ENCODE measurements at places on chromosomes 5 and 9. TPM values are rescaled to one million over a fixed set of nuclear protein-coding genes. Genes with fewer than 3 reads are reported as not detected.

DNA sequence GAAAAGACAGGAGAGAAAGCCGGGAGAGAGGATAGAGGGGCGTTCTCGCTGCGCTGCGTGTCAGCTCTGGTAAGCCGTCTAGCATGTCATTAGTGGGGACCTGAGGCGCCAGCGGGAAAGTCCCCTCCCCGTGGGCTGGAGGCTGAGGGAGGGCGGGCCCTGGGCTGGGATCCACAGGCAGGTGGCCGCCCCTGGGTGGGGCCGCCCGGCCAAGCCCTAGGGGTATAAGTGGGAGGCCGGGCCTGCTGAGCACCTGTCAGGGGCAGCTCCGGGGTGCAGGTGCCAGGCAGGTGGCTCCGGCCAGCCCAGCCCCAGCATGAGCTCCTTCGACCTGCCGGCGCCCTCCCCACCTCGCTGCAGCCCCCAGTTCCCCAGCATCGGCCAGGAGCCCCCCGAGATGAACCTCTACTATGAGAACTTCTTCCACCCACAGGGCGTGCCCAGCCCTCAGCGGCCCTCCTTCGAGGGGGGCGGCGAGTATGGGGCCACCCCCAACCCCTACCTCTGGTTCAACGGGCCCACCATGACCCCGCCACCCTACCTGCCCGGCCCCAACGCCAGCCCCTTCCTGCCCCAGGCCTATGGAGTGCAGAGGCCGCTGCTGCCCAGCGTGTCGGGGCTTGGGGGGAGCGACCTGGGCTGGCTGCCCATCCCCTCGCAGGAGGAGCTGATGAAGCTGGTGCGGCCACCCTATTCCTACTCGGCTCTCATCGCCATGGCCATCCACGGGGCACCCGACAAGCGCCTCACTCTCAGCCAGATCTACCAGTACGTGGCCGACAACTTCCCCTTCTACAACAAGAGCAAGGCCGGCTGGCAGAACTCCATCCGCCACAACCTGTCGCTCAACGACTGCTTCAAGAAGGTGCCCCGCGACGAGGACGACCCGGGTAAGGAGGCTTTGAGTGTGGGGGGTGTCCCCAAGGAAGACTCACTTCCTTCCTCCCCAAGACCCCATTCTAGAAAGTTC lies at the start of gene FOXI1:
Gene FOXI1 (plus strand): TSS at position 256 of the 970 bp plus-strand sequence. CDS start 61 bp downstream, at position 317.
- H3K4me1 ChIP-seq, result no peaks in the 10 kb centered on the region
- no peaks in the 10 kb centered on the region for H3K27me3 ChIP-seq
- no peak within 1 kb of the TSS for H3K4me3 ChIP-seq
- no peak for DNase-seq

GRCh38 chr9:81083067-81083466 lies 606.3 kb downstream of the TLE1 start:
- no peaks in the 10 kb centered on the region for H3K27me3 ChIP-seq
- peak; percentile 32 for DNase-seq
- no peak overlapping the region for H3K27ac ChIP-seq
- H3K4me3 ChIP-seq, result no peak overlapping the region

GRCh38 chr5:90866333-90866732 lies 307.7 kb downstream of the ADGRV1 start:
- no peak overlapping the region for H3K4me3 ChIP-seq
- no peaks in the 10 kb centered on the region for H3K27me3 ChIP-seq
- H3K27ac ChIP-seq, result no peak overlapping the region
- peak; percentile 51 for DNase-seq
- H3K36me3 ChIP-seq, result no peaks in the 10 kb centered on the region
- no peaks in the 10 kb centered on the region for H3K4me1 ChIP-seq

DNA sequence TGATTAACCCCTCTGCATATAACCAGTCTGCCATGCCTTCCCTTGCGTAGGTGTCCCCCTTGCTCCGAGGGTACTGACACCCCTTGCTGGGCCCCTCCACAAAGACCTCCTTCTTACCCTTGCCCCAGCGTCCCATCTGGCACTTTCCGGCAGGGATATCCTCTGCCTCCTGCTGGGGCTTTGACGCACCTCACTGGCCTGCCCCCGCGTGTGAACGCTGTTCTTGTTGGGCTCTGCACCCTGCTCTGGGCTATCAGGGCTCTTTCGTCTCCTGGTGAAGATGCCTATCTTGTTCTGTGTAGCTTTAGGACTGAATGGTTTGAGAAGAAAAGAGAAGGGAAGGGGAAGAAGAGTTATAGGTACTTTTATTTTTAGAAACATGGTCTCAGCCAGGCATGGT lies 53.0 kb downstream of the SUB1 start:
- no peaks in the 10 kb centered on the region for H3K36me3 ChIP-seq
- H3K27me3 ChIP-seq, result no peaks in the 10 kb centered on the region
- DNase-seq, result no peak
- no peak overlapping the region for H3K4me3 ChIP-seq

DNA sequence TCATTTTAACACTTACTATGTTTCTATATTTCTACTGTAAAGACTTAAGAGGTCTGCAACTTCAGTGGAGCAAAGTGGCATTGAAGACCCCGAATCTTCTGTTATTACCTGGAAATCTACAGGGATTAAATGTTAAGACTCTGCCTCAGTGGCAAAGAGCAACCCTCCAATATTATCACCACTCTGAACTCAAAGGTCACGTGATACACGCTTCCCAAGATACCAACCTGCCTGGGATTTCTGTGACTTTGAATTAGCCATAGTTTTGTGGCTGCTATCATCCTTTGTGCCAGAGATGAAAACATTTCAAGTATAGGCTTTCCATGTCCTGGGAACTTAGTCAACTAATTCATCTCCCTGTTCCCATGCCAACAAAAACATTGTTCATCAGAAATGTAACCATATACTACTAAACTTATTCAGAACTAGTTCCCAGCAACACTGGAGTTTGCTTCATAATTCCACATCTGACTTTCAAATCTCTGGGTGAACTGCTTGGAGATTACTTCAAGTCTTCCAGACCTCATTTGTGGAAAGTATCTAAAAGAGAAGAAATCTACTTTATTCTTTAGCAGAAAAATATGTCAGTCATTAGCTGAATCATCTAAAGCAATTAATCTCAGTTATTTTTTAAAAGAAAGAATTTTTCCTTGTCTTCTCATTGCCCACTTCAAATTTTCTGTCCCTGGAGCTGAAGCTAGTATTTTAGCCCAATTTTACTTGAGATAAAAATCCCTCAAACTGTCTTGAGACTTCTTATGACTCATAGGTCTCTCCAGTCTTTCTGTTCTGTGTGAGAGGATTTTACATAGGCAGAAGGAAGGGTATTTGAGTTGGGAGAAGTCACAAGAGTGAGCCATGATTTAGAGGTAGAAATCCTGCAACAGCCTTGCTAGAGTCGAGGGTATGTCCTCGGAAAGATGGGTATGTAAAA lies 83.0 kb downstream of the ZNF462 start:
- H3K36me3 ChIP-seq, result peaks cover 2% of the 10 kb centered on the region

DNA sequence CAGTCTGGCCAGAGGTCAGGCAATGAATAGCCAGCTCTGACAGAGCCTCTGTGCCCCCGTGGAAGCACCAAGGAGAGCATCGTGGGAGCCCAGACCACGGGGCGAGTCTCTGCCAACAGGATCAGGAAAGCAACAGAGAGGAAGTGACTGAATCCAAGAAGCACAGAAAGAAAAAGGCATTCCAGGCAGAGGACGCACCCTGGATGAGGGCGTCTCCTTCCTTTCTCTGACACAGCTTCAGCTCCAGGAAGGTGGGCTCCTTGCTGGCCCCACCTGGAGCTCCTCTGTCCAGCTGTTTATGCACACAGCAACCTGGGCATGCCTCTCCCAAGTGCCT lies 16.6 kb downstream of the HK3 start:
- peaks cover 4% of the 10 kb centered on the region for H3K4me1 ChIP-seq
- H3K4me3 ChIP-seq, result no peak overlapping the region
- DNase-seq, result no peak
- no peaks in the 10 kb centered on the region for H3K36me3 ChIP-seq
- H3K27ac ChIP-seq, result no peak overlapping the region

DNA sequence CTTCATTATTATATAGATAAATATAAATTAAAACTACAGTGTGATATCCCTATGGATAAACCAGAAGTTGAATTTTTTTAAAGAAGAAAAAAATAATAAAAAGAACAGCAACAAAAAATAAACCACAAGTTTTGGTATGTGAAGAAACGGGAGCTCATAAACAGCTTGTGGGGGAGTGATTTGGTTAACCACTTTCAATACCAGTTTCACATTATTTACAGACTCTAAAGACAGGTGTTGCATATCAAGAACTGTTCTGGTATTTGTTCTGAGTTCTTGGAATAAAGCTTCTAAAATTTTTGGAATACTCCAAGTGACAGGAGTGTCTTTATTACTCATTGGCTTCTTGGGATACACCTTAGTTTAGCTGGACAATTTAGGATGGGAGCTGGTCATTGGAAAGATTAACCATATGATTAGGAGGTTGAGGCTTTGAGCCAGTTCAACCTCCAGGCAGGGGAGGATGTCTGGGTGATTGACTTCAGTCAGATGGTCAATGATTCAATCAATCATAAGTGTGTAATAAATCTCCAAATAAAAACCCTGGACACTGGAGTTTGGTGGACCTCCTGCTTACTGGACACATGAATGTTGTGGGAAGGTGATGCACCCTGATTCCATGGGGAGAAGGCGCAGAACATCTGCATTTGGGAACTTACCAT lies 2223.1 kb upstream of the C9orf72 start:
- no peak for DNase-seq
- H3K4me3 ChIP-seq, result no peak overlapping the region
- no peaks in the 10 kb centered on the region for H3K4me1 ChIP-seq
- H3K27ac ChIP-seq, result no peak overlapping the region

DNA sequence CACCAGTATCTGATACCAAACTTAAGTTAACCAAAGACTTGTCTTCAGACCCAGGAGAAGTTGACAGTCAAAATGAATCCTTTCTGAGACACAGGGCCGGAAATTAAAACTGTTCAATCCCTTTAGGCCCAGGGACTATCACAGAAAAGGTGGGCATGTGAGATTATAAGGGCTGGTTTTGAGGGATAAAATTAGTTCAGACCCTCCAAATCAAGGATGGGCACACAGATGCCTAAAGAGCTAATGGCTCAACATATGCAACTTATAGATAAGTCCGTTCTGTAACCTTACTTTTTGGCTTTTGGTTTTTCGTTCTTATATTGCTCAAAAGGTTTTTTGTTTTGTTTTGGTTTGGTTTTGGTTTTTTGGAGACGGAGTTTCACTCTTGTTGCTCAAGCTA lies 129.6 kb upstream of the ABCA1 start:
- H3K27me3 ChIP-seq, result no peaks in the 10 kb centered on the region
- H3K27ac ChIP-seq, result no peak overlapping the region
- H3K36me3 ChIP-seq, result no peaks in the 10 kb centered on the region
- no peak overlapping the region for H3K4me3 ChIP-seq
- no peak for DNase-seq
- H3K4me1 ChIP-seq, result peaks cover 6% of the 10 kb centered on the region

GRCh38 chr5:3202570-3202969 lies 393.1 kb upstream of the IRX1 start:
- no peaks in the 10 kb centered on the region for H3K36me3 ChIP-seq
- peaks cover under 1% of the 10 kb centered on the region for H3K4me1 ChIP-seq
- no peak overlapping the region for H3K4me3 ChIP-seq
- no peak overlapping the region for H3K27ac ChIP-seq
- no peak for DNase-seq
- H3K27me3 ChIP-seq, result peaks cover 16% of the 10 kb centered on the region

GRCh38 chr5:32692036-32692746 lies 18.9 kb upstream of the NPR3 start:
- no peaks in the 10 kb centered on the region for H3K36me3 ChIP-seq
- peaks cover 4% of the 10 kb centered on the region for H3K4me1 ChIP-seq
- no peak for DNase-seq
- H3K27me3 ChIP-seq, result no peaks in the 10 kb centered on the region
- no peak overlapping the region for H3K27ac ChIP-seq

GRCh38 chr9:71937070-71937625 lies 25.7 kb downstream of the C9orf85 start:
- no peak overlapping the region for H3K4me3 ChIP-seq
- H3K27me3 ChIP-seq, result no peaks in the 10 kb centered on the region
- no peak overlapping the region for H3K27ac ChIP-seq
- H3K36me3 ChIP-seq, result no peaks in the 10 kb centered on the region
- DNase-seq, result no peak

DNA sequence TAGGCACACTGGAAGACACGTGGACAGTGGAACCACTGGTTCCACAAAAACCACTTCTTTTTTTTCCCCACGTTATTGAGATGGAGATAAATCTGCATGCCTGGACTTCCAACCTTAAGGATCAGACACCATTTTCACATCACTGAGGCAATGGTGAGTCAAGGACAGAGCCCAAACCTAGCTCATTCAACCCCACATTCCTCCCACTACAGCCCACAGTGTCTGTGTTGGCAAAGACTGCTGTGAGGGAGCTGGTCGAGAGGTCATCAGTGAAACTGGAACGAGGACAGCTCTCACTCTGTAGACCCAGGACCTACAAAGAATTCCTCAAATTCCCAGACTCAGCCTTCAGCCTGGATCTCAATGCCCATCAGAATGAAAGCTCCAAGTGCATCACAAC lies 74.8 kb downstream of the ABCA1 start:
- H3K27me3 ChIP-seq, result no peaks in the 10 kb centered on the region
- H3K4me1 ChIP-seq, result no peaks in the 10 kb centered on the region
- no peak for DNase-seq
- H3K36me3 ChIP-seq, result peaks cover 15% of the 10 kb centered on the region

DNA sequence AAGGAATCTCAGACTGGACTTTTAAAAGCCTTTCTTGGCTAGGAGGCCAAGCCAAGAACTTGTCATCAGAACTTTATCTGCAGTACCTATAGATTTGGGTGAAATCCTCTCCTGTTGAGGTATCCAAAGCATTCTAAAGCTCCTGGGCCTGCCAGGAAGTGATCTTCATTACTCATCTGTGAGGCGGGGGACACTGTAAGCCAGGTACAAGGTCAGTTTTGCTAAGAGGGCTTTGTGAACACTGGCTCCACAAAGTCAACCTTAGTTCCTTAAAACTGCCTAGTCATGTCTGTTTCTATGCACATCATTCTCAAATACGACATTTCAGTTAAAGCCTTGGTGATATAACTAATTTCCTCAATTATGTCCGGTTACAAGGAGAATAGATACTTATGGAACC lies 236.7 kb downstream of the PIK3R1 start:
- no peak overlapping the region for H3K4me3 ChIP-seq
- H3K36me3 ChIP-seq, result no peaks in the 10 kb centered on the region
- no peak for DNase-seq
- peaks cover 8% of the 10 kb centered on the region for H3K4me1 ChIP-seq
- no peaks in the 10 kb centered on the region for H3K27me3 ChIP-seq
- H3K27ac ChIP-seq, result no peak overlapping the region

The NTRK2 gene
- polyA plus RNA-seq, result 0.33 TPM

The LRRC70 gene
- polyA plus RNA-seq, result 4.1 TPM

The F2R gene
- polyA plus RNA-seq, result 13.5 TPM

The TAF11L9 gene
- not detected for polyA plus RNA-seq

The TRAF2 gene
- 13.2 TPM for polyA plus RNA-seq

The CTXN3 gene
- polyA plus RNA-seq, result not detected

The UNC13B gene
- 34.0 TPM for polyA plus RNA-seq

The C1QTNF2 gene
- polyA plus RNA-seq, result 1.1 TPM

The KCNN2 gene
- 2.7 TPM for polyA plus RNA-seq

The ZDHHC21 gene
- 4.3 TPM for polyA plus RNA-seq

The NAIP gene
- 7.0 TPM for polyA plus RNA-seq
